ENCODE measurements at places on chromosomes 3 and 15. TPM values are rescaled to one million over a fixed set of nuclear protein-coding genes. Genes with fewer than 3 reads are reported as not detected.

The TM4SF4 gene
- polyA plus RNA-seq: 0.67 TPM

- DNase-seq: peak; percentile 16
These were observed 10.0 kb downstream of the TMEM62 start for GRCh38 chr15:43143203-43143941.

- DNase-seq: no peak
These were observed 945.6 kb downstream of the MCTP2 start for GRCh38 chr15:95176794-95177577.

- no peak for DNase-seq
These were observed 42.2 kb downstream of the PXYLP1 start for GRCh38 chr3:141273700-141274410.

The PTH1R gene
- polyA plus RNA-seq: 0.56 TPM

The DLL4 gene
- polyA plus RNA-seq: 3.6 TPM

The SSUH2 gene
- polyA plus RNA-seq: 0.10 TPM

DNA sequence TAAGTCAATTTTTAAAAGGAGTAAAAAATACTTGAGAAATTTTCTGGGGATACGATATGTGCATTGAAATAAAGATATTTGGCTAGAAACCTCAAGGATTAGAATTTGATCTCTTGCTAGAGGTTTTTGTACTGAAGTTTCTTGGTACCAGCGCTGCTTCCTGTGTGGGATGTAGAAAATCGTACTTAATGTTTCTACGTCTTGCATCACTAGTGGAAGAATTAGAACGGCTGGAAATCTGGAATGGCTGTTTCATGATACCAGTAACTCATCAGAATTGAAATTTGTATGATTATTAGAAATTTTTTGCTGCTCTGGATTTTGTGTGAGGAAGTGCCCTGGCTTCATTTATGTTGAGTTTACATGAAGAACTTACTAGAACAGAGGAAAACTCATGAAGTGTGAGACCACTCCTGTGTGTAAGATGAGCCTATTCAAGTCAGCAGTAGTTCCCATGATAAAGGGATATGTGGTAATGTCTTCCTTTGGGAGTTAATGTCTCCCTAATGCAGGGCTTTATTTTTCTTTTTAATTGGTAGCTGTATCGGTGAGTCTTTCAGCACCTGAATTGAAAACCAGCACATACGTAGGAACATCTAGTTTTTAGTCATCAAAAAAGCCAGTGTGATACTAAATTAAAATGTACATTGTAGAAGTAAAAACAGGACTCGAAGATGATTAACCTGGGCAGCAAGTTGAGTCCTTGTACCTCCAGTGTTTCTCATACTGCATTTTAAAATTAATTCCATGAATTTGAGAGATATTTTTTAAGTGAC lies 3.2 kb downstream of the KBTBD8 start:
- DNase-seq: no peak

- no peak for DNase-seq
These were observed 32.4 kb upstream of the SLC6A6 start for GRCh38 chr3:14369675-14370669.

DNA sequence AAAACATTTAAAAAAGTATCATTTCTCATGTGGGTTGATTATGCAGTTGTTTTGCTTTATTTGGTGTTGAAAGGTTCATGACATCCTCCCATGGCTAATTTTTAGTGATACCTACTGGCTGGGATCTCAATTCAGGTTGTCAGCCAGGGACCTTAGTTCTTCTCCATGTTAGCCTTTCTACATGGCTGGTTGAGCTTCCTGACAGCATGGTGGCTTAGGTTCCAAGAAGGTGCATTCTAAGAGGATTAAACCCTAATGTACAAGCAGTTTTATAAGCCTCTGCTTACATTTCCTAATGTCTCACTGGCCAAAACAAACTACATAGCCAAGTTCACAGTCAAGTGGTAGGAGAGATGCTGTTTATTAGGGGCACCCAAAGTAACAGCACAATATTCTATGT lies 9.4 kb upstream of the TM6SF1 start:
- DNase-seq: no peak

DNA sequence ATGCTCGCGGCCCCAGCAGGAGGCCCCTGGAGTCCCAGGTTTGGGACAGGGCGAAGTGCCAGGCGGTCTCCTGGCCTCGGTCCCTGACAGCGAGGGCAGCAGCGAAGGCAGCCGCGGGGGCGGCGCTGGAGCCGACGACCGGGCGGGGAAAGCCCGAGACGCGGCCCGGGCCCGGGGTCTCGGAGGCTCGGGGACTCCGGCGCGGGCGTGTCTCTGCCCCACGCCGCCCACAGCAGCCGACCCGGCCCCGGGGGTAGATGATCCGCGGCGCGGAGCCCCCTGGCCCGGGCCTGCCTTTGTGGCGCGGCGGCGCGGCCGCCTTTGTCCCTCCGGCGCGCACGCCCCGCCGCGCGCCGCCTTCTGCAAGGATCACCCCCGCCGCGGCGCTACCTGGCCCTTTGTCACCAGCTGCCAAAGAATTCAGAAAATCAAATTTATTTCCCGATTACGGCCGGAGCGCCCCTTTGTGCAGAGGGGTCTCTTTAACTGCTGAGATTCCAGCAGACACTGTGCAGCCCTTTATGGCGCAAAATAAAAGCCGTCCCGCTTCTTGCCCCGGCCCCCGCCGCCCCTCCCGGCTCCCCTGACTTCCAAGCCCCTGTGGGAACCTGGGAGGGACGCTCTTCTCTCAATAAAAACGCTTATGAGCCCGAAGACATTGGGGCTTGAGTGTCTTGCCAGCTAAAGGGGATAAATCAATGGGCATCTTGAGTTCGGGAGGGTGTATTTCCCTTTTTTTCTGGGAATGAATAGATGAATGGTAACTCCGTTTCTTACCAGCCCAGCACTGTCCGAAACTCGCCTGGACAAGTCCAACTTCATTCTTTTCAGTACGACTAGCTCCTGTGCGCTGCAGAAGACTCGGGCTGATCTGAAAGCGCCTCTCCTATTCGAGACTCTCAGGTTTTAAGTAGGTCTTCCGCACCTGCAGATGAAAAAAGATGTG lies 68.4 kb downstream of the HES1 start:
- no peak for DNase-seq

- DNase-seq: peak; percentile 76
These were observed 62.5 kb upstream of the SLCO2A1 start for GRCh38 chr3:134092208-134092701.

DNA sequence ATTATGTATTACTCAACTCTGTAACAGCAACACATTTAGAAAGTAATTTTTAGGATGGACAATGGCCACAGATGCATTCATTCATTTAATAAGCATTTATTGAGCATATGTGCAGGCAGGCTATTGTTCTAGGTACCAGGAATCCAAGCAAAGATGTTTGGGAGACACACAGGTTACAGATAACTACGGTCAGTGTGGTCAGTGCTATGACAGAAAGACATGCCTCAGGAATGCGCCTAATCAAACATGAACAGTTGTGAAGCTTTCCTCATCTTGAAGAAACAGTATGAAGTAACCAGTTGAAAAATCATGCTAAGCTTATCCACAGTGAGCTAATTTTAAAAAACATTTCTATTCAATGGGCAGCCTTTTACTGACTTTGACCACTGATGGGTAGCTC lies 155.4 kb upstream of the CCDC54 start:
- DNase-seq: peak; percentile 65

- DNase-seq: no peak
These were observed 81.8 kb downstream of the IL20RB start for GRCh38 chr3:137039570-137039969.

Measured in IMR-90 (cell line).